Breast epithelium (tissue), 4 donors: ENCODE measurements at places on chromosomes 2 and 18.

DNA sequence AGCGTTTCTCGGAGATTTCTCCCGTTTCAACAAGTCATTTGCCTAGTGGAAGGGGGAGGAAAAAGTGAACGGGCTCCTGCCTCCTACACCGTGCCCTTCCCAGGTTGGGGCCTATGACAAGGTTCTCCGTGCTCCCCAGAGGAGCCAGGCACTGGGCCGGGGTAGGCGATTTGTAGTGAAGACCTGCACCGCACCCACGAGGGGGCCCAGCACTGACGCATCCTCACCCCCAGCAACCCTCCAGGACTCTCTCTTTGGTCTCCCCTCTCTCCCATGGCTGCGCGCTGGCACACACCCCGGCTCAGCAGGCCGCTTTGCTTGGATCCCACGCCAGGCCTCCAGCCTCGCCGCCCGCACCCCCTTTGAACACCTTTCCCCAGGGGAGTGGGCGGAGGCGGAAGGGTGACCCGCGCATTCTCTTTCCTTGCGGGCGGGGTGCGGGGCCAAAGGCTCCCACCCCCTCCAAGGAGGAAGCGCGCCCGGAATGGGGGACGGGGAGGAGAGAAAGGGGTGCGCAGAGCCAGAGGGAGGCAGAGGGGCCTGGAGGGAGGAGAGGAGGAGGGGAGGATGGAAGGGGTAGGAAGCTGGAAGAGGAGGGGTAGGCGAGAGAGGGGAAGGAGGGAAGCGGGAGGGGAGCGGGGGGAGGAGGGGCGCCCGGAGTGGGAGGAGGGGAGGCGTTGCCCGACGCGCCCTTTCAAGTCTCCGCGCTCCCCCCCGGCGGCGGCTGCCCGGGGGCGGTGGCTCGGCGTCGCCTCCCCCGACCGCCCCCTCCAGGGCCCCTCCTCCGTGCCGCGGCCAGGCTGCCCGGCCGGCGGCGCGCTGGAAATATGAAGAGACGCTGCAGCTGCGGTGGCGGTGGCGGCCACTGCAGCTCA is at the start of gene APCDD1:
APCDD1 (plus strand) TSS at position 830 of the 875 bp plus-strand sequence. CDS start 347 bp downstream, outside the sequence.
- no peaks in the 10 kb centered on the region for H3K36me3 ChIP-seq
- no peaks in the 10 kb centered on the region for H3K4me1 ChIP-seq
- DNase-seq, result no peak
- H3K27ac ChIP-seq, result peak within 1 kb of the TSS; percentile 94

GRCh38 chr18:13549880-13550232 is 176.5 kb downstream of the FAM210A start:
- H3K4me1 ChIP-seq, result no peaks in the 10 kb centered on the region
- DNase-seq, result no peak
- no peak overlapping the region for H3K27ac ChIP-seq
- H3K36me3 ChIP-seq, result no peaks in the 10 kb centered on the region
- H3K27me3 ChIP-seq, result no peaks in the 10 kb centered on the region

- no peak for DNase-seq
- H3K27ac ChIP-seq, result no peak overlapping the region
- peaks cover 86% of the 10 kb centered on the region for H3K27me3 ChIP-seq
- H3K36me3 ChIP-seq, result no peaks in the 10 kb centered on the region
- H3K4me3 ChIP-seq, result peak overlapping the region; percentile 61
Observed at GRCh38 chr18:907885-908757, 3.5 kb downstream of the ADCYAP1 start.

DNA sequence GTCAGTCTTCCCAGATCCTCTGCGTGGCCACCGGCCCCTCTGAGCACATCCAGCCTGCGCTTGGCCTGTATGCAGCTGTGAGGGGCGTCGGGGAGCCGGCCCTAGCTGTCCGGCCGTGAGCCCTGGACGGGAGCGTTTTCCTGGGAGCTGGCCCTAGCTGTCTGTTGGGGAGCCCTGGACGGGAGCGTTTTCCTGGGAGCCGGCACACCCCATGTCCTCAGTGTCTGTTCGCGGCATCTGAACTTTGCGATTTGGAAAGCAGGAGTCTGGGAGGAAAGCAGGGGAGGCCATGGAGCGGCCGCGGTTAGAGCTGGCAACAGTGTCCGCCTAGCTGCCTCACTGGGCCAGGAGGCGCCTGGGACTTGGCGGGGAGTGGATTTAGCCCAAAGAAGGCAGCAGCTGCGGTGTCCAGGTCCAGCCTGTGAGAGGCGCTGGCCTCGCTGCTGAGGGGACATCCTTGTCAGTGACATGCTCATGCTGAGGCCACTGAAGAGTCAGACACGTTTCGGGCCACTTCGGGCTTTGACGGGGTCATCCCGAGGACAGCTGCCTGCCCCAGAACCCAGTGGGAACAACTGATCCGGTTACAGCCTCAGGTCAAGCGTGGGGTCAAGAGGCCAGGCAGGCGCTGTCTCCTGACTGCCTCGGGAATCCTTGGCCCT is 75.8 kb downstream of the KCNG2 start:
- H3K36me3 ChIP-seq, result no peaks in the 10 kb centered on the region
- no peaks in the 10 kb centered on the region for H3K4me1 ChIP-seq
- no peak overlapping the region for H3K27ac ChIP-seq
- no peak overlapping the region for H3K4me3 ChIP-seq
- no peak for DNase-seq

DNA sequence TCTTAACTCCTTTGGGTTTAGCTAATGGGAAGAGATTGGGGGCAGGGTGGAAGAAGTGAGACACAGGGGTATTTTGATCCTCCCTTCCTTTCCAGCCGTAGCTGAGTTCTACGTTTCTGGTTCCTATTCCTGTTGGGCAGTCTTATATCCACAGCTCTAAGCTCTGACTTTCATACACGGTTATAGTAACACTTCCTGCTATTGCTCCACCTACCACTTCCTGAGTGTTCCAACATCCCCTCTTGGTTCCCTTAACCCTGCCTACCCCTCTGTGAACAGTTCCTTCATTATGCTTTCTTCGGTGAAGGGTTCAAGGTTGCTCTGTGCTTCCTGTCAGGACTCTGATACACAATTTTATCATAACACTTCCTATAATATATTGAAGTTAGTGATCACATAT is 205.1 kb downstream of the DNAH7 start:
- no peaks in the 10 kb centered on the region for H3K36me3 ChIP-seq
- no peaks in the 10 kb centered on the region for H3K27me3 ChIP-seq
- no peaks in the 10 kb centered on the region for H3K4me1 ChIP-seq
- no peak overlapping the region for H3K4me3 ChIP-seq

DNA sequence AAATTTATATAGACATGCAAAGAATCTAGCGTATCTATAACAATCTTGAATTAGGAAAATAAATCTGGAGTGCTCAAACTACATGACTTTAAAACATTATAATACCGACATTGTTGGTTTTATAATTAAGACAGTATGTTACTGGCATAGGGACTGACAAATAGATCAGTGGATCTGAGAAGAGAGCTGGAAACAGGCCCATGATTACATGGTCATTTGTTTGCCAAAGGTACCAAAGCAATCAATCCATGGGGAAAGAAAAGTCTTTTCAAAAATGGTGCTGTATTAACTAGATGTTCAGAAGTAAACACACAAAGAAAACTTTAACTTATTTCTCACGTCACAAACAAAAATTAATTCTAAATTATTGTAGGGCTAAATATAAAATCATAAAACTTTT is 124.2 kb downstream of the BCL2L11 start:
- no peak overlapping the region for H3K4me3 ChIP-seq
- no peaks in the 10 kb centered on the region for H3K36me3 ChIP-seq
- no peaks in the 10 kb centered on the region for H3K4me1 ChIP-seq
- DNase-seq, result no peak
- H3K27me3 ChIP-seq, result no peaks in the 10 kb centered on the region

GRCh38 chr18:79315596-79315995 is 80.1 kb upstream of the NFATC1 start:
- H3K36me3 ChIP-seq, result peaks cover 7% of the 10 kb centered on the region
- H3K4me3 ChIP-seq, result no peak overlapping the region
- no peaks in the 10 kb centered on the region for H3K27me3 ChIP-seq
- no peak for DNase-seq
- no peaks in the 10 kb centered on the region for H3K4me1 ChIP-seq

GRCh38 chr2:12027136-12027535 is 280.7 kb downstream of the LPIN1 start:
- no peak overlapping the region for H3K4me3 ChIP-seq
- H3K27ac ChIP-seq, result no peak overlapping the region
- H3K36me3 ChIP-seq, result no peaks in the 10 kb centered on the region
- no peaks in the 10 kb centered on the region for H3K27me3 ChIP-seq
- no peaks in the 10 kb centered on the region for H3K4me1 ChIP-seq

DNA sequence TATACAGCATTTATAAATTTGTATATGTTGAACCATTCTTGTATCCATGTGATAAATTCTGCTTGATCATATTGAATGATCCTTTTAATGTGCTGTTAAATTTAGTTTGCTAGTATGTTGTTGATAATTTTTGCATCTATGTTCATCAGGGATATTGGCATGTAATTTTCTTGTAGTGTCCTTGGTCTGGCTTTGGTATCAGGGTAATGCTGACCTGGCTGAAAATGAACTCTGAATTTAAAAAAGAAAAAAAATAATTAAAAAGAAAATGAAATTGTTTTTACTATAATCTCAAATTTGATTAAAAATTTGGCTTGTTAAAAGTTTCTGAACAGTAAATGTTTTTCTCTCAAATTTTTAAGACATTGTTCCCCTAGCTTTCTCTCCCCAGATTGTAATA is 46.3 kb downstream of the RAD51AP2 start:
- H3K4me1 ChIP-seq, result no peaks in the 10 kb centered on the region
- H3K27ac ChIP-seq, result no peak overlapping the region
- no peaks in the 10 kb centered on the region for H3K27me3 ChIP-seq
- no peak for DNase-seq
